ENCODE measurements at places on chromosomes 5 and 9. TPM values are rescaled to one million over a fixed set of nuclear protein-coding genes. Genes with fewer than 3 reads are reported as not detected.
A peak's percentile ranks its signal among the peaks of the same experiment; 100 is the strongest.

GRCh38 chr5:10567121-10567591, 3.3 kb downstream of the ANKRD33B start:
- no peaks in the 10 kb centered on the region for H3K27me3 ChIP-seq
- H3K36me3 ChIP-seq: no peaks in the 10 kb centered on the region
- no peak overlapping the region for H3K4me3 ChIP-seq
- no peak overlapping the region for H3K27ac ChIP-seq
- H3K4me1 ChIP-seq: peaks cover 28% of the 10 kb centered on the region

- no peaks in the 10 kb centered on the region for H3K36me3 ChIP-seq
- no peaks in the 10 kb centered on the region for H3K27me3 ChIP-seq
- H3K4me3 ChIP-seq: no peak overlapping the region
- DNase-seq: no peak
- no peaks in the 10 kb centered on the region for H3K4me1 ChIP-seq
Observed at GRCh38 chr5:20678814-20679298, 690.9 kb upstream of the CDH18 start.

- no peaks in the 10 kb centered on the region for H3K36me3 ChIP-seq
- H3K4me3 ChIP-seq: no peak overlapping the region
- H3K27ac ChIP-seq: no peak overlapping the region
- peaks cover 5% of the 10 kb centered on the region for H3K27me3 ChIP-seq
- no peaks in the 10 kb centered on the region for H3K4me1 ChIP-seq
Observed at GRCh38 chr5:68953875-68954617, 139.8 kb upstream of the SLC30A5 start.

GRCh38 chr5:98775246-98776065, 2.0 kb downstream of the RGMB start:
- peaks cover 47% of the 10 kb centered on the region for H3K4me1 ChIP-seq
- peak overlapping the region; percentile 93 for H3K4me3 ChIP-seq
- H3K36me3 ChIP-seq: peaks cover 5% of the 10 kb centered on the region
- peaks cover 7% of the 10 kb centered on the region for H3K27me3 ChIP-seq
- no peak for DNase-seq
- H3K27ac ChIP-seq: no peak overlapping the region

DNA sequence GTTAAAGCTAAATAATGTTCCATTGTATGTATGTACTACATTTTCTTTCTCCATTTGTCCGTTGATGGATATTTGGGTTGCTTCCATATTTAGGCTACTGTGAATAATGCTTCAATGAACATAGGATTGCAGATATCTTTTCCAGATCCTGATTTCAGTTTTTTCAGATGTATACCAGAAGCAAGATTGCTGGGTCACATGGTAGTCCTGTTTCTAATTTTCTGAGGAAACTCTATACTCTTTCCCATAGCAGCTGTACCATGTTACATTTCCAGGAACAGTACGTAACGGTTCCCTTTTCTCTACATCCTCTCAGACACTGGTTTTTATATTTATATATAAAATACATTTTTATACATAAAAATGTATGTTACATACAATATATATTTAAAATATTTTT, 121.8 kb downstream of the GCNT1 start:
- H3K36me3 ChIP-seq: no peaks in the 10 kb centered on the region
- H3K27ac ChIP-seq: no peak overlapping the region
- no peaks in the 10 kb centered on the region for H3K4me1 ChIP-seq
- no peak for DNase-seq
- no peaks in the 10 kb centered on the region for H3K27me3 ChIP-seq
- H3K4me3 ChIP-seq: no peak overlapping the region

GRCh38 chr9:4192450-4192849, 107.4 kb downstream of the GLIS3 start:
- no peak for DNase-seq
- no peaks in the 10 kb centered on the region for H3K4me1 ChIP-seq
- no peak overlapping the region for H3K4me3 ChIP-seq
- H3K27ac ChIP-seq: no peak overlapping the region
- H3K27me3 ChIP-seq: no peaks in the 10 kb centered on the region

- H3K36me3 ChIP-seq: no peaks in the 10 kb centered on the region
- no peak for DNase-seq
- no peak overlapping the region for H3K4me3 ChIP-seq
Observed at GRCh38 chr5:83388608-83389007, 82.9 kb upstream of the VCAN start.

GRCh38 chr9:107841076-107841475, 351.5 kb upstream of the KLF4 start:
- H3K27ac ChIP-seq: no peak overlapping the region
- H3K36me3 ChIP-seq: no peaks in the 10 kb centered on the region
- H3K4me3 ChIP-seq: no peak overlapping the region

DNA sequence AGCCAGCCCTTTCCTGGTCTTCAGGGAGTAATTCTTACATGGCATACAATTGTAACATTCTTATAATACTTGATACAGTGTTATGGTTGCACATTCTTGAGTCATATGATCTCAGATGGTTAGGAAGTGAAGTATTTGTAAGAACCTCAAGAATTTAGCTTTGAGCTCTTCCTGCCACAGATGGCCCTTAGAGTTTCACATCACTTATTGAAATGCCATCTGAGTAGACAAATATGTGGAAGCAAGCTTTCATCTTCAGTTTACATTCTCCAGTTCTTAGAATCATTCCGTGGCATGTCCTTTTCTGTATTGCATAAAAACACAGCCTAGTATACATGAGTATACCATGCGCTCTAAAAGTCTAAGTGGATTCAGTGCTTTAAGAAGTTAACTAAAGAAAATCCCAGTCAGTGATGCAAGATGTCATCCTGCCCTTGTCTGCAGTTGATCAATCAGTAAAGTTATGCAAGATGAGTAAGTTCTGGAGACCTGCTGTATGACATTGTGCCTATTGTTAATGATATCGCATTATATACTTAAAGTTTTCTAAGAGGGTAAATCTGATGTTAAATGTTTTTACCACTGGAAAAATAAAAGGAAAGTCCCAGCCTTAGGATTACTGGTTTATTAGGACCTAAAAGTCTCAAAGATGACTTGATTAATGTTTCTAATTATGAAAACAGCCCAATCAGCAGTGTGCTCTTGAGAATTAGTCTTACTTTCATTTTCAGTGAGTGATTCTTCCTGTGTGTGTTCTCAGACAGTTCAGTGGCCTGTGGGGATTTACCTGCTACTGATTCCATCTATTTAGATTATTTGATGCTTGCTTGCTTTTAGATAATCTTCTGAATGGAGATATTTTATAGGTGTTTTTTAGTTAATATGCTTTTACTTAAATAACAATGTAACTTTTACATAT, 29.4 kb downstream of the RHOBTB3 start:
- peak overlapping the region; percentile 85 for H3K4me3 ChIP-seq
- H3K27me3 ChIP-seq: no peaks in the 10 kb centered on the region
- H3K36me3 ChIP-seq: no peaks in the 10 kb centered on the region
- peak; percentile 44 for DNase-seq
- H3K4me1 ChIP-seq: peaks cover 18% of the 10 kb centered on the region

DNA sequence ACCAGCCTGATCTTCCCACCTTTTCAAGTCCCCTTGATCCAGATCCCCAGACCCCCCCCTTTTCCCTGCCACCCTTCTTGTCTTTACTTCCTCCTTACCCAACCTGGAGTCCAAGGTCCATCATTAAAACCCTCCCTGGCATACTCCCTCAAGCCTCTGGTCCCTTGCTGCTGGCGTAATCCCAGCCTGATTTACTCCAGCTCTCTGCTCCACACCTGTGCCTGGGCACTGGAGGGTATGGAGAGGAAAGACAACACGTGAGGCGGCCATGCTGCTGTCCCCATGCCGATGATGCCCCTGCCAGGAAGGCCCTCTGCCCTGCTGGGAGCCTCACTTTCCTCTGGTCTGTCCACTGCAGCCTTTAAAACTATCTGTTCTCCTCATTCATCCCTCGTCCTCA, 5.1 kb downstream of the B4GALT7 start:
- H3K4me3 ChIP-seq: no peak overlapping the region
- no peak overlapping the region for H3K27ac ChIP-seq
- peaks cover 3% of the 10 kb centered on the region for H3K36me3 ChIP-seq
- no peak for DNase-seq
- H3K27me3 ChIP-seq: no peaks in the 10 kb centered on the region

CAST gene
- 374 TPM for total RNA-seq

ADAMTSL2 gene
- total RNA-seq: not detected

OR1Q1 gene
- 0.72 TPM for total RNA-seq

PRRX2 gene
- not detected for total RNA-seq

EIF4E1B gene
- total RNA-seq: not detected

IFNK gene
- total RNA-seq: not detected

SLC25A48 gene
- not detected for total RNA-seq
